CD4-positive, alpha-beta T cell treated with Interleukin-17A for 4 hours (primary cell): ENCODE measurements at places on chromosomes 11 and 22.

DNA sequence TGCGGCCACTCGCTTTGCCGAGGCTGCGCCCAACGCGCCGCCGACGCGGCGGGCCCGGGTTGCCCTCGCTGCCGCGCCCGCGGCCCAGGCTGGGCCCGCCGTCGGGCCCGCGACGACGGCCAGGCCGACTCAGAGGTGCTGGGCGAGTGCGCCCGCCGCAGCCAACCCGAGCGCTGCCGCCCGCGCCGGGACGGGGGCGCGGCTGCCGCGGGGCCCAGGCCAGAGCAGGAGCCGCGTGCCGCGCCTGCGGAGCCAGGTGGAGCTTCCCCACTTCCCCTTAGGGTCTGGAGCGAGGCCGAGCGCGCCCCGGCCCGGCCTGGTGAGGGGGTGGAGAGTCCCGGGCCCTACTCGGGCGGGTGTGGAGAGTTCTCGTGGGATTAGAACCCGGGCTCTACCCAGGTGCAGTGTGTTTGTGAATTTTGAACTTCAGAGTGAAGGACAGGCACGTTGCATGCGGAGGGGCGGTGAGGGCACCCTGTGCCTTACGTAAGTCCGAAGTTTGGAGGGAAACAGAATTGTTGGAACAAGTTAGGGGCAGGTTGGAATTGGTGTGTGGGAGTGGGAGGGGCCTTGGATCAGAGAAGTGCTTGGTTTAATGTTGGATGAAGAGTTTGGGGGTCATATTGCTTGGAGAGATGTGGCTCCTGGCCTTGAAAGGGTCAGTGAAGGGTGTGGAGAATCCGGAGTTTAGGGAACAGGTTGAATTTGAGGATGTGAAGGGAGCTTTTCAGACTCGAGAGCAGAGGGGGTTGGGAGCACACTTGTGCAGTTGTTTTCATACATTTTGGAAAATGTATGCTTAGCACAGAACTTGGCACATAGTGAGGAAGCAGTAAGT lies 697 bp downstream of the RNF169 start:
- DNase-seq: peak; percentile 62

- DNase-seq: no peak
Measured at GRCh38 chr11:89184021-89184420, 6.3 kb downstream of the TYR start.

GRCh38 chr11:108866781-108867180 lies 201.9 kb downstream of the DDX10 start:
- no peak for DNase-seq

DNA sequence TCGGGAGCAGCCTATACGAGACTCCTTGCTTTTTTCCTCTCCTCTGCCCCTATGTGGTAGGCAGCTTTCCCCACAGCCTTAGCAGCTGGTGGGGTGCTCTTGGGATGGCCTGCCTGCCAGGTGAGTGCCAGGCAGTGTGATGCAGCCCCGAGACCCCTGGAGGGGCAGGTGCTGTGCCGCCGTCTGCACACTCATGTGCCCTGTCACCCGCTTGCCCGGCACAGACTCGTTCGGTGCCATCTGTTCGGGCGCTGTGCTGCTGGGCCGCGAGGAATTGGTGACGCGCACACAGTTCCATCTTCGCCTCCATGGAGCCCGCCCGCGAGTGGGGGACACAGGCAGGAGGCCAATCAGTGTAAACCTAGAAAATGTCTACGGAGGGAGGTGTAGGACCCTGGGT lies 15.1 kb downstream of the TRMU start:
- no peak for DNase-seq

DNA sequence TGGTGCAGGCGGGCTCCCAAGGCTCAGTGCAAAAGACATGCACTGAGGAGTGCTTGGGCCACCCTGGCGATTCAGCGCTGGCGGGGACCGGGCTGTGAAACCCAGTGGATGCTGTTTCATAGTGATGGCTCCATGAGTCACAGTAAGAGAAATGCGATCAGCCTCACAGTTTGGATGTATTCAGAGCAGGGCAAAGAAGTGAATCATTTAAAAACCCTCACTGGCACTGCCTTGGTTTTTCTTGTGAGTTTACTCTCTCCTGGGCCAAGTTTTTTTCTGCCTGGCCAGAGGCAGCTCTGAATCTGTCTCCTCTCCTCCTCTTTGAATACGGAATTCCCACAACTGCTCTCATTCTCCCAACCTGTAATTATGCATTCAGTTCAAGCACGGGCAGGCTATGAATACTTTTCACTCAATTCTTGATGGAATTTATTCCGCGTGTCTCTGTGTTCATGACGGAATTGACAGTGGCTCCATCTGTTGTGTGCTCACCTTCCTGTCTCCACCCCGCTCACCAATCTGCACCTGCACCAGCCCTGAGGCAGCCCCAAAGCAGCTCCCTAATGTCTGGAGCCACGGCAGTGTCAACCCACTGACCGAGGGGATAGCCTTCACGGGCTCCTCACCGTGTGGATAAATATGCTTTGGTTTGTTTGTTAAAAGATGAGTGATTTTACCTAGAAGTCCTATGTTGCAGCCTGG lies 14.9 kb downstream of the ADAMTS8 start:
- no peak for DNase-seq

- no peak for DNase-seq
Measured at GRCh38 chr11:62603072-62603408, 1.4 kb upstream of the MTA2 start.

GRCh38 chr11:95638501-95638900 lies 151.1 kb downstream of the FAM76B start:
- DNase-seq: no peak

DNA sequence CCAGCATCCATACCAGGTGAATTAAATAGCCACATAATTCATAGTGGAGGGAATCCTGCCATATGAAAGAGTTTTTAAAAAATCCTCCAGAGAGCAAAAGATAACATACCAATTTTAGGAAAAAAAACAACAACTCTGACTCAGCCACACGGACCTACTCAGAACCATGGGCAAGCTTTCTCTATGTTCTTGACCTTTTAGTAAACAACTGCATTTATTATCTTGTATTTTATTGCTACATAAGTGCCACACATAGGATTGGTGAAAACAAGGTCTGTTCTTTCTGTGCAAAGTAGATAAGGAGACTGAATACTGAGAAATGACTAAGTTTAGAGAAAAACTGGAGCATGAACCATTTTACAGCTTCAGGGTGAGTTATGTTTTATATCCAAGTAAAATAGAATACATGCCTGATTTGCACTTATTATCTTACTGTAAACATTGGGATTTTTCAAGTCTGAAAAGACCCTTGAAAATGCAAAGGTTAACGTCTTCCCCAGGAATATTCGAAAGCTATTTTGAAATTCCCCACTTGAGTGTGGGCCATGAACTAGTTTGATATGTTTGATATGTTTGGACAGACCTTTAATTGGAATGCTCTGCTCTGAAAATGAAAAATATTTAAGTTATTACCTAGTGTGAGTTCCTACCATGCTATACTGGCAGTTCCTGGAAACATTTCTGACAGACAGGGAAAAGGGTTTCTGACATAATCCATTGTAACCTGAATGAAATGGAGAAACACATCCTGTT lies 89.5 kb upstream of the DDI1 start:
- DNase-seq: no peak

- no peak for DNase-seq
Measured at GRCh38 chr11:18495703-18496102, 31.0 kb downstream of the TSG101 start.

DNA sequence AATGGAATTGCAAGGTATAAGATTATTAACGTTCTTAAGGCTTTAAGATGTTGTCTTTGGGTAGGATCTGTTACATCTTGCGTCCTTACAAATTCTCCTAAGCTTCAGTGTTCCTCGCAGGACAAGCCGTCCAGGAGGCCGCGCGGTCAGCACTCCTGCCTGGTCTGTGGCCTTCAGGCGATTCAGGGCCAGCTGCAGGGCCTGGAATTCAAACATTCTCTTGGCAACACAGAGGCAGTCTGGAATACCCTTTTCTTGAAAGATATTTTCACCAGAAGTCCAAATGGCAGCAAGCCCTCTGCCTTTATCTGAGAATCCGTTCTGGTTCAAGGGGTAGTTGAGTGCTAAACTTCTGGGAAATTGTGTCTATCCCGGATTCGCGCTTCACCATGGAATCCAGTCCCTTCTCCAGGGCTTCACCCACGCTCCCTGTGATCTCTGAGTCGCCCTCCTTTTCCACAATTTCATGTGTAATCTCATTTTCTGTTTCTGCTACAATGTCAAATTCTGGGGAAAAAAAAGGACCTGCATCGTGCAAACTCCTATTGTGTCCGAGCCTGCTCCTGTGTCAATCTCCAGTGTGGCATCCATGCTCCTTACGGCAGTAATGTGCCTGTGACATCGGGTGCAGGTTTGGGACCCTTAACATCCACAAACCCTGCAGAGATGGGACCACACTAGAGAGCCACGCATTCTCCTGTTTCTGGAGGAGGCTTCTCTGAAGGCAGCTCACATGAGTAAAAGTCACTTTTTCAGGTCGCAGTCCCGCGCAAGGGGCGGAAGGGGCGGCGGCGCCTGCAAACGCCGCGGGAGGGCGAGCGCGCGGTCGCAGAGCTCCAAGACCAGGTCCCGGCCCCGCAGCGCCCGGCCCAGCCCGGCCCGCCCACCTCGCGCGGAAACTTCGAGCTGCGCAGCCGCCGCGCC lies 25.4 kb upstream of the SORL1 start:
- peak; percentile 73 for DNase-seq

DNA sequence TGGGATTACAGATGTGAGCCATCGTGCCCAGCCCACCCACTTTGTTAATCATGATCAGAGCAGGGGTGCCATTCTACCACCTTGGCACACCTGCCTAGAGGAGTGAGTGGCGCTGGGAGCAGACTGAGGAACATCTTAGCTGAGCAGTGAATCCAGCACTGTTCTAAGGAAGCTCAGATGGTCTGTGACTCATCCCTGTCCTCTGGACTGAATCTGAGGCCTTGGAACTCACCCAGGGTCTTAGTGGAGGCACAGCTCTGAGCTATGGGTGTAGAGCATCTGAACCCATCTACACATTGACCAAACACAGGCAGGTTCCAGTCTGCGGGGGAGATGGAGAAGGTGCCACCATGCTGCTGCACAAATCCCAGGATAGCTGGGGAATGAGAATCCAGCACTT lies 14.9 kb downstream of the PGAP2 start:
- DNase-seq: no peak

DNA sequence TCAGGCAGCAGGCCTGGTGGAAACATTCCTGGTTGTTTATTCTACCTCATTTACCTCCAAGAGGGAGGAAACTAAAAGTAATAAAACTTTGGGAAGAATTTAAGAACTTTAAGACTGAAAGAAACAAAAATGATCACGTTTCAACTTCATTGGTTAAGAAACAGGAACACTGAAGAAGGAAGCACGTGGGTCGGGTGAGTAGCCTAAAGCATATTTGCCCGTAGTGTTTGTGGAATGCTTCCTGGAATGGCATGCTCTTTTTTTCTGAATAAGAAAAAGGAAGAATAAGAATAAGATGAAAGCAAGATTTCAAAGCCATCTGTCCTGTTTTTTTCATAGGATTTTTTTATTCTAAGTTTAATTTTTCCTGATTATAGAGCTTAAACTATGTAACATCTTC lies 83.1 kb downstream of the WNT11 start:
- DNase-seq: no peak
